NCI-H226 (cell line): ENCODE measurements at places on chromosomes 2 and 18.

DNA sequence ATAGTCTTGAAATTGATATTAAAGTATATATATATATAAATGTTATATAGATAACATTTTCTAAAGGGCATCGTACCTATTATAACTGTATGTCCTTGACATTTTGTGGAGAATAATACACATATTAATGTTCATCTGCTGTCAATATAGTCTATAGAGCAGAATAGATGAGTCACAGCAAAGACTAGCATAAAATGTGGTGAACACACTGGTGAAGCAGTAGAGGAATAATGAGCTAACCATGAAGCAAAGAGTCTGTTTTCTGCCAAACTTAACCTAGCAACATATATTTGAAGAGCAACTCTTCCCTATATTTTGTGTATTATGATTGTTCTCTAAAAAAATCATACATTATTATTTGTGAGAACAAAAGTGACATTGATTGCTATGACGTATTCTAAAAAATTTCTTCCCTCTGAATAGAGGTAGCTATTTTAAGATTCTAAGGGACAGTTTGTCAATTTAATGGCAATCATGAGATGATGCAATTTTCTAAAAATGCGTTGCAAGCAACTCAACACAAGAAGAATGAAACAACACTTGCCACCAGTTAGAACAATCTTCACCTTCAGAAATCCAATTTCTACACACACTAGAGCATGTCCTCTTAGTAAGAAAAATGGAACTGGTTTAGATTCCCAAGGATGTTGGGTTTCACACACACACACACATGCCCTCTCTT is 22.0 kb downstream of the DOCK10 start:
- DNase-seq = no peak

GRCh38 chr2:215685238-215685990 is 249.5 kb upstream of the FN1 start:
- DNase-seq = no peak

- no peak for DNase-seq
Observed at GRCh38 chr2:176096243-176096985, 3.2 kb upstream of the HOXD12 start.

DNA sequence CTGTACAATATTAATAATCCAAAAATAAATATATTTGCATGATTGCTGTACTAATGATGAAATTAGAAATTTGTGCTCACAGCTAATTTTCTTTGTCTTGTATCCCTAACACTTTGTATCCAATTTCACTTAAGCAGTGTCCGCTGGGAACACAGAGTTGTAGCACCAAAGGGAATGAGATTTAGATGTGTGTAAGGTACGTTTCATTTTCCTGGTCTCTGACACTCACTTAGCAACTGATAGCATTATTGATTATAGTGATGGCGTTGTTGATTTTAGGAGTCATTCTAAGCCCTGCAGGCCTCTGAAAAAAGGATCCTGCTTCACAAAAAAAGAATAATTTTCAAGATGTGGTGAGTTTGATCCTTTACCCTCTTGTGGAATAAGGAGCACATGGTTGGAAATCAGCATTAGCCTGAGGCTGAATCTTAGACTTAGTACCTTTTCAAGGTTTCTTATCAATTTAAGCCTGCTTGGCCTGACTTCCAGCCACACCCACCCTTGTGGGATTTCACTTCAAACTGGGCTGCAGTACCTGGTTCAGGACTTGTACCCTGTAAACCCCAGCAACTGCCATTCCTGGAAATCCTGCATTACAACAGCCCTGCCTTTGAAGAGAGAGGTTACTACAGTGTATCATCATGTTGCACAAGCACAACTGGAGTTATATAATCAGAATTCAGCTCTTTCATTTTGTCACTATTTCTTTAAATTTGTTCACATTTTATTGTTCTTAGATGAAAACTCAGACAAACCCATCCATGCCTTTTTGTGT is 116.2 kb downstream of the RND3 start:
- DNase-seq = peak; percentile 55

GRCh38 chr2:190786404-190787166 is 94.0 kb upstream of the GLS start:
- peak; percentile 54 for DNase-seq

DNA sequence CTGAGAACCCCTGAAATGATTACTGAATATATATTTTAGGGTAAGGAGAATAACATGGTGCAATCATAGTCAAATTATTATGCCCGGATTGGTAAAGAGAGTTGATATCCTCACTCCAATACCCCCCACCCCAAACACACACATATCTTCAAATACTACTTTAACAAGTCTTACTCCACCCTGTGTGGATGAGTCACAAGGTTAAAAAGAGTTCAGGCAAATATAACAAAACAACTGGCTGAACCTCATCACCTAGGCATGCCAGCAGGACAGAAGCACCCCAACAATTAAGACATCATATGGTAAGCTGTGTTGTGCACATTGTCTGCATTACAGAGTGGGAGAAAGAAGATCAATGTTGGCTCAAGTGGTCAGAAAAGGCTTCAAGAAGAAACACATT is 857.4 kb downstream of the TDRD15 start:
- DNase-seq = peak; percentile 71

DNA sequence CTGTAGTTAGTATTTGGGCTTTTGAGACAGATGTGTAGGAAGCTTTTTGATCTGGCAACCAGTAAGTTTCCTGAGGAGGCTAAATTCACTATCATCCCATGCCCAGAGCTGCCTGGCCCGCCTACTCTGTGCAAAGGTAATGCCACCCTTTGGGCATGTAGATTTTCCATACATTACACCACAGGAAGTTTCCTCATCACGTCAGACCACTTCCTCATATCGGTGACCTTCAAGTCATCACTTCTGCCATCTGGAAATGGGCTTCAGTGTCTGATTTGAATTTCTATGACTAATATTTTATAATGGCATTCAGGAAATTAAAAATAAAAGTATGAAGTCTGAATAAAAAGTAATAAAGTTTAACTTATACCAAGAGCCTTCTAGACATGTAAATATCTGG is 825.4 kb downstream of the DCDC2C start:
- no peak for DNase-seq

GRCh38 chr18:68916734-68917133 is 118.9 kb downstream of the CCDC102B start:
- DNase-seq = peak; percentile 1

GRCh38 chr18:75518007-75518406 is 90.5 kb upstream of the SMIM21 start:
- DNase-seq = no peak

DNA sequence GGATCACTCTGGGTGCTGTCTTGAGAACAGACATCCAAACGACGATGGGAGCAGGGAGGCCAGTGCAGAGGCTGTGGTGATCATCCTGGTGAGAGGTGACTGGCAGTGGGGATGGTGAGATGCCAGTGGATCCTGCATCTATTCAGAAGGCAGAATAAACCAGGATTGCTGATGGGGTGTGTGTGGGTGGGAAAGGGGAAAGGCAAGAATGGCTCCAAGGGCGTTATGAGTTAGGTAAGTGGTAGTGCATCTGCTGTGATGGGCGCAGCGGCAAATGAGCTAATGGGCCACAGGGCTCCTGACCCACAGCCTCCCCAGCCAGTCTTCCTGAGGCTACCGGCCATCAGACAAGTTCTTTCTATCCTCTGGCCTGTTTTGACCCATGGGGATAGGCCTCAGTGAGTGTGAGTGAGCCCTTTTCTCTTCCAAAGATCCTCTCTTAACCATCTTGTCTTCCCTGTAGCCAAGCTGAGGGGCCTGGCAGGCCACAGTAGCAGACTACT is 29.6 kb downstream of the SERTAD2 start:
- DNase-seq = no peak

- DNase-seq = no peak
Observed at GRCh38 chr2:238466243-238466756, 39.6 kb downstream of the ASB1 start.

DNA sequence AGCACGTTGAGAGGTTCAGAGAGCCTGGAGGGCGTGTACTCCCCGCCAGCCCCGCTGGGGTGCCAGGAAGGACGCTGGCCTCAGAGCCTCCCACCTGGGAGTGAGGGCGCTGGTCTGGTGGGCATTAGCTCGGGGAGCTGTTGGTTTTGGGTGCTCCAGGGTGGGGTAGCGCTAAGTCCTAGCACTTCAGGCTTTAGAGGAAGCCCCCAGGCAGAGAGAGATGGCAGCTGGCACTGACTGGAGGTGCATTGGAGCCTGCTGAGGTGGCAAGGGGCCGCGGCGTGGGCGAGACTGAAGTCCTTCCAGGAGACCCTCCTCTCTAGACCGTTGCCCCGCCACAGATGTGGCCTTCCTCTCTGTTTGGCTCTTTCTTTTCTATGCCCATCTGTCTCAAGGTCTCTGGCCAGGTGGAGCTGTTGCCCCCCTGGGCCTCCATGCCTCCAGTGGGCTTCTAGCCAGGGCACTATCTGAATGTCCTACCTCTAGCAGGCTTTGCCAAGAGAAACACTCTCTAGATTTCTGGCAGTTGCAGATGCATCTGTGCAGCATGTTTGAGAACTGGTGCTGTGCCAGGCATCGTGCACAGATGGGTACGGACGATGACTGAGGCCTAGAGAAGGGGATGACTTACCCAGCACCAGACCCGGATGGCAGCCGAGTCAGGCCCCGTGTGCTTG is 6.6 kb downstream of the CAPN10 start:
- no peak for DNase-seq

GRCh38 chr2:144411473-144411872 is 108.4 kb downstream of the ZEB2 start:
- no peak for DNase-seq

DNA sequence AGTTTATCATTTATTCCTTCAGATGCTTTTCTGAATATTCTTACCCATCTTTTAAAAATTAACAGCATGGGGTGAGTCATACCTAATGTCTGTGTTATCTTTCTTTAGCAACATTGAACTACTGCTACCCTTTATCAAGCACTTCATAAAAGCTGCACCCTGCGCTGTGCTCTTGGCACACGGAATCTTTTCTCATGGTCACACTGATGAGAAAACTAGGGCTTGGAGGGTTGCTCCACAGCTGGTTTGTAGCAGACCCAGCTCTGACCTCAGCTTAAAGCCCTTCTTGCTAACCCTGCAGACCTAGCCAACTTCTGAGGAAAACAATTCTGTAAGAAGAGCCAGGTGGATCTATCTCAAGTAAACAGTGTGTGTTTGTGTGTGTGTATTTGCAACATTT is 106.3 kb downstream of the RNF144A start:
- DNase-seq = no peak

GRCh38 chr2:232229911-232230310 is 148.6 kb upstream of the ALPP start:
- no peak for DNase-seq

DNA sequence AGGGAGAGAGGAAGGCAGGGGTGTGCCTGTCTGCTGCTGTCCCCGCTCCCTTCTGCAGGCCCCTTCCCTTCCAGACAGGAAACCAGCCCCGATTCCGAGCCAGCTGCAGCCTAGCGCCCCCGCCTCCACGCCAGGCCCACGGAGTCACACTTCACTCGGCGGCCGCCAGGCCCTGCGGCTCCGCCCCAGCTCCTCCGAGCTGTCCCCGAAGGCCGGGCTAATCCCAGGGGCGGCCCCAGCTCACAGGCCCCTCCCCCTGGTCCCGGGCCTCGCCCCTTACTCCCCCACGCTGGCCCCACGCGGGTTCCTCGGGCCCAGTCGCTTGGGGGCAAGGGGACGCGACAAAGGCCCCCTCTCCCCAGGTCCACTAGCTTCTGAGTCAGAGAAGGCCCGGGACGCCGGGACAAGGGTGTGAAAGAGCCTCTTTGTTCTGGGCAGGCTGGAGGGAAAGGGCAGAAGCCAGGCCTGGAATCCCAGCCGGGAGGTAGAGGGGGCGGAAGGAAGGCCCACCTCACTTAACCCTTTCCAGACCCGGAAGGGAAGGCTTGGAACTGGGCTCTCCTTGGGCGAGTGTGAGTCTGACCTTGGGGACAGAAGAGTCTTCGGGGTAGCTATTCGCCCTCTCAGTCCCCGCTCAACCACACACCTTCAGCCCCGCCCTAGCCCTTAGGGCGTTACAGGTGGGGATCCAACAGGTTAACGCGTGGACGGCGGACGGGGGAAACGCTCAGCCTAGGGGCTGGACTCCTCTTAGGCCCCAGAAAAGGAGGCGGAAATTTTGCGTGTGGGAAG is 1.2 kb downstream of the RTKN start:
- no peak for DNase-seq

GRCh38 chr2:178251151-178251955 is 57.0 kb downstream of the OSBPL6 start:
- no peak for DNase-seq

DNA sequence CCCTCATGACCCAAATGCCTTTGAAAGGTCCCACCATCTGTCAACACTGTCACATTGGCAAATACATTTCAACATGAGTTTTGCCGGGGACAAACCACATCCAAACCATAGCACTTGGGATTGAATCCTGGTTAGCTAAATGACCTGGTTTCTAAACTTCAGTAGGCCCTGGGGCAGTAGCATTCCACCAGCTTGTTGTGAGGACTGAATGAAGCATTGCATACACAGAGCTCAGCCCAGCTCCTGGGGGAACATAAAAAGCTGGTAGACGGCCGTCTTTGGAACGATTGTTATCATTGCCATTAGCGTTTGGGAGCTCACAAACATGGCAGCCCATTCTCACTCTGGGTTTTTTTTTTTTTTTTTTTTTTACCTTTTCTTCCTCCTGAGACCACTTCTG is 57.5 kb upstream of the CXCR4 start:
- no peak for DNase-seq

DNA sequence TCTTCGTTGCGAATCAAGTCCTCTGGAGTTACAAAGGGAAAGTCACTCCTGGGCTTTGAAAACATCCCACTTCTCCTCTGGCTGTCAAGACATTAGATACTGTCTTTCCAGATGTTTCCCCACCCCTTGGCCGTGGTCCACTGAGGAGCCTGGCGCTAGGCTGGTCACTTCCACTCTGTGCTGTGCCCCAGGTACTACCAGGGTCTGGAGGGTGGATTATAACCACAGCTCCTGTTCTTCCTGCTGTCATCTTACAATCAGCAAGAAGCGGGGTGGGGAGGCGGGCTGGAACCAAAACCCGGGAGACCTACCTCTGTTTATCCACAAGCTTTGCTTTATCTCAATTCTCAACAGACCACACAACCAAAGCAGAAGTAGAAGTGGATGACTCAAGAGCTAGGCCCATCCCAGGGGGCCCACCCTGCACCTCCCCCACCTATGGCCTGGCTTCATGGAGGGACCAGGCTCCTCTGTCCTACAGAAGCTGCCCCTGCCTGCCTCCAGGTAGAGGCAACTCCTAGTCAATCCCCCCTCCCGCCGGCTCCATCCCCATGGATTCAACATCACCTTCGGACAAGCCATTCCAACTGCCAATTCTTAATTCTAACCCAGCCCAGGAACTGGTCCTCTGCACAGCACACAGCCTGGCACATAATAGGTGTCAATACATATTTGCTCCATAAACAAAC is 17.8 kb downstream of the SMAD7 start:
- no peak for DNase-seq

DNA sequence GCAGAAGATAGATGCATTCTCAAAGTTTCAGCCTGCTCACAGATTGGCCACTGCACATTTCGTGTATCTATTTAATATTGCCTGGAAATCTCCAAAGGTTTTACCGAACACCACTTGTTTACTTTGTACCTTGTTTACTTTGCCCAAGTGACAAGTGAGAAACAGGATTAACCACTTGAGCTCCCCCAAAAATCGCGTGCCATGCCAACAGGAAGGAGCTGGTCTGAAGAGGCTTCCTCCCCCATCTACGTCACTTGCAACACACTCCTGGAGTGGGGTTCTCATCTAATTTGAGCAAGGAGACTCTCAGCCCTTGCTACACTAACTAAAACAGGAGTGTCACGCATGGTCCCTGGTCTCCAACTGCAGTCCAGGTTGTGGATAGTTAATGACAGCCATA is 212.5 kb upstream of the TMEM200C start:
- DNase-seq = no peak
